T-cell (primary cell): ENCODE measurements at places on chromosomes 6 and 20.

DNA sequence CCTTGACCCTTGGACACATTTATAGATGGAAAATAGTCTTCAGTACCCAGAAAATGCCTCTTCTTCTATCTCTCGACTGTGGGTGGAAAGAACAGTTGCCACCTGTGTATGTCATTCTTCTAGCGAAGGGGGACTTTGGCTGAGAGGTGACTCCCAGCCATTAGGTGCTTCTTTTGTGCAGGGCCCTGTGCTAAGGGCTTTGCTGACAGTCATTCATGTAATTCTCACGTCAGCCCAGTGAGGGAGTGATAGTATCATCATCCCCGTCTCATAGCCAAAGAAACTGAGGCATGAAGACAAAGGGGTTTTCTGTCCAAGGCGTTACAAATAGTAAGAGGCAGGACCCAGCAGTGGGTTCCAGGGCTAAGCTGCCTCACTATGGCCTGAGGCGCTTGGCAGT lies 160.8 kb downstream of the SCML4 start:
- no peak for DNase-seq

DNA sequence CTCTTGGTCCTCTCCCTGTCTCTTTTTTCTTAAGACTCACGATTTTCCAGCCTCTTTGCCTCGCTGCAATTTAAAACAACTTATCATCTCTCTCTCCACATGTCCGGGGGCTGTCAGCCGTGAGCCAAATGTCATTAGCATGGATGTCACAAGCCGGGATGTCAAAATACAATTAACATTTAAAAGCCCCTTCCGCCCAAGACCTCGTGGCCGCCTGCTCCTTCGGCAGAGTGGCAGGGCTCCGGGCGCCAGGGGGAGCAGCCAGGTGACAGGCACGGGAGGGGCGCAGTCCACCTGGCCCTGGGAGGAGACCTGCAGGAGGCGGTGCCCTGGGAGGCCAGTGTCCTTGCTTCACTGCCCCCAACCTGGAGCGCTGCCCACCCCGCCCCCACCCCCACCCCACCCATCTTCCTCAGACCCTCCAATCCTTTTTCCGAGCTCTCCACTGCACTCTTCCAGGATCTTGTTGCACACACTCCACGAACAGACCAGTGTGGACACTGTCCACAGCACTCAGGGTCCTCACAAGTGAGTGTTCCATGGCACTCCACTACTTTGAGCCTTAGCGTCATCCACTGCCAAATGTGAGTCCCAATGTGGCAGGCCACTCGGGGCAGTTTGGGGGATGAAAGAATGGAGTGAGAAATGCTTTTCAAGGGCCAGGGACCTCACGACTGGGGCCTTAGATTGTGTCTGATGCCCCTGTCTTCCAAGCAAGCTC lies 5.6 kb upstream of the GRM4 start:
- DNase-seq: no peak

DNA sequence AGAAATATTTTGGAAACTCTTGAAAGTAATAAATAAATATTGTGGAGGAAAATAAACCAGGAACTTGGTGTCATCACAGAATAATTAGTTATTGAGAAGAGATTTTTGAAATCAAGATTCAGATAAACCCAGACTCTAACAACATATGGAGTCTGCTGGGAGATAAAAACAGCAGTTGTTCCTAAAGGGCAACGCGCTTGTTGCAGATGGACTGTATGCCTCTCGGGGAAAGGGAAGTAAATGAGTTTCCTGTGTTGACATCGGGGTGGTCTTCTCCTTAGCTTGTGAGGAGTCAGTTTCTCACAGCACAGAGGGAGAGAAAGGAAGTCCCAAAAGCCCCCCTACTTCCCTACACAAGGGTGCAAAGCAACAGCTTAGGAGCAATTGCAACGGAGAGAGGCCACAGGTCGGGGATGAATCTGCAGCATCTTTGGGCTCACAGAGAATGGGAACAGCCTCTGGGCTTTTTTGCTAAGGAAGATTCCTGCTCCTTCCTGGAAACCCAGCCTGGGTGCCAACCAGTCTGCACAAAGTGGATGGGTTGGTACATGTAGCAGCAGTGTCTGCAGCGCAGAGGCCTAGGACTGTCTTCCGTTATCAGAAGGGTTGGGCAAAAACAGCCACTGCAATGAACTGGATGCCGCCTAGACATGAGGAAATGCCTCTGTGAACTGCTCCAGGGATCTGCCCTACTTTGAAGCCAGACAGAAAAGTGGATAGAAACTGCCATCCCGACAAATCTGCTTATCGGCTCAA lies 603.0 kb upstream of the NRSN1 start:
- DNase-seq: no peak

DNA sequence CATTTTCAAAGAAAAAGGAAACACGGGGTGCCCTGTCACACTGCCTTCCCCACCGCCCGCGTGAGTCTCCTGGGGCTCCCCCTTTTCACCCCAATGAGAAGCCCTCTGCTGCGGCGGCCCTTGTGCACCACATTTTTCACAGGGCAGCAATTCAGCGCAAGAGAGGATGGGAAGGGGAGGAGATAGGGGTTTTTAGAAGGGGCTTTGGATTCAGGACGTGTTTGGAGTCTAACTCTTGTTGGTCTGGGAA lies 726 bp upstream of the ARFGEF3 start:
- DNase-seq: no peak

GRCh38 chr6:13794184-13794583 lies 20.2 kb downstream of the MCUR1 start:
- no peak for DNase-seq
